ENCODE measurements at places on chromosomes 6 and 20. TPM values are rescaled to one million over a fixed set of nuclear protein-coding genes. Genes with fewer than 3 reads are reported as not detected.

GRCh38 chr20:61561111-61561830, 309.2 kb downstream of the CDH4 start:
- DNase-seq = no peak

GRCh38 chr6:90271831-90272230, 24.8 kb downstream of the BACH2 start:
- no peak for DNase-seq

GRCh38 chr20:15776770-15777466, 796.3 kb downstream of the KIF16B start:
- DNase-seq = no peak

GRCh38 chr20:21082584-21082983, 23.6 kb downstream of the LINC00237 start:
- DNase-seq = no peak

GRCh38 chr20:64265201-64265600, 9.7 kb downstream of the PCMTD2 start:
- DNase-seq = no peak

GRCh38 chr20:36686944-36687343, 40.9 kb upstream of the SLA2 start:
- no peak for DNase-seq

DNA sequence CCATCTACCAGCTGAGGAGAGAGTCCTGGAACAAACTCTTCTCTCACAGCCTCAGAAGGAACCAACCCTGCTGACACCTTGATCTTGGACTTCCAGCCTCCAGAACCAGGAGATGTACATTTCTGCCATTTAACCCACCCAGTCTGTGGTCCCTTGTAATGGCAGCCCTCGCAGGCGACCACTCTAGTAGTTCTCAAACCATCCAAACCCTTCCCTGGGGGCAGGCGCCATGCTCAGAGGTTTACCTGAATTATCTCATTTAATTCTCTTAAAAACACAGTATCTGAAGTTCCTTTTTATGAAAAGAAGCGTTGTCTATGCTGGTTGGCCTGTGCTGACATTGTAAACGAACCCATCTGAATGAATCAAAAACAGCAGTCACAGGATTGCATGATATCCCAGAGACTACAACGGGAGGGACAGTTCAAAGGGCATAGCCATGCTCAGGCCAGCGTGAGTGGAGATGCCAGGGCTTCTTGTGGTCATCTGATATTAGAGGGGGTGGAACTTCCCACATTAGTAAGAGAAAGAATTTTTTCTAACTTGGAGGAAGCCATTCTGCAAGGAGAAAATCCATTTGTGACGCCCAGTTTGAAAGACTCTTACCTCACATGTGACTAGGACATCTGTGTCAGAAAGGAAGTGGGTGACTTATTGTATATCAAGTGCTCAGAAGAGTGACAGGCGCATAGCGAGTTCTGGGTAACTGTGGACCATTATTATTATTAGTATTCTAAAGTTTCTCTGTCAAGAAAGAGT, 17.2 kb upstream of the TAGAP start:
- DNase-seq = peak; percentile 68

GRCh38 chr6:20341564-20341963, 60.1 kb upstream of the E2F3 start:
- DNase-seq = no peak

DNA sequence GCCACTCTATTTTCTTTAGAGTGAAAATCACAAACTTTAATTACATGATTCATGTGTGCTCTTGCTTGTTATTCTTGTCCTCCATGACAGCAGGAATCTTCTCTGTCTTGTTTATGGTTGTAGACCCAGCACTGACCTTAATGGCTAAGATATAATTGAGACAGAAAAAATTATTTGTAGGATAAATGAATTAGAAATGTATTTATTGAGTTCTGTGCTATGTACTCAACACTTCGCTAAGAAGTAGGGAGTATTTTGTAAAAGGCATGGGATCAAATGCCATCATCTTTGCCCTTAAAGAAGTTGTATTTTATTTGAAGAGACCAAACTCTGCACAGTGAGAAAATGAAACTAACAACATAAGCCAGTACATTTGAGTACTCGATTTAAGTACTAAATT, 71.2 kb downstream of the CBLN4 start:
- DNase-seq = no peak

GRCh38 chr6:146709036-146709622, 110.4 kb downstream of the ADGB start:
- DNase-seq = no peak

DNA sequence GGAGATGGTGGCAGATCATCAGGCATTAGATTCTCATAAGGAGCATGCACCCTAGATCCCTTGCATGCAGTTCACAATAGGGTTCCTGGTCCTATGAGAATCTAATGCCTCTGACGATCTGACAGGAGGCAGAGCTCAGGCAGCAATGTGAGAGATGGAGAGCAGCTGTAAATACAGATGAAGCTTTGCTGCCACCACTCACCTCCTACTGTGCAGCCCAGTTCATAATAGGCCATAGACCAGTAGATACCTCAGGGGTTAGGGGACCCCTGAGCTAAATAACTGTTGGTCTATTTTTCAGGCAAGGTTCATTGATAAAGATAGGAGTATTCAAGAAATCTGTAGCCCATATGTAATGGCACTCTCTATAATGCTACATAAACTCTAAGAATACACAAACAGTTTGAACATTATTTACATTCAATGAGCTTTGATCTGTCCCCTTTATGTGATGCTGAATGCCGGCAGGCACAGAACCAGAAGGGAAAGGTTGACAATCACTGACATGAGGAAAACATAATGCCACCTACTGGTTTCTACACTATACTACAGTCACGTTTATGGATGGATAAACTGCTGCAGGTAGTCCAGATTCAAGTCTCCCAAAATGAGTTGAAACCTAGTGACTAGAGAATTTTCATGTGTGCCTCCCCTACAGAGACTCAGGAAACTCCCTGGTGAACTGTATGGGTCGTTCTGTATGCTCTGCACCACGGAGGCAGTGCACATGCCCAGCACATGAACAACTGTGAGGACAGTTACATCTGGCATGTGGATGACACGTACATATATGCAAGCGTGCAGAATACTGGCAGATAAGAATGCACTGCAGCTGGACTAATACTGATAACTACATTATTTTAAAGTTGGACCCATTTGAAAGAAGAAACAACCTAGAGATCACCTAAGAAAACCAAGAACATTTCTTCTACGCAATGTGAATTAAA, 72.0 kb downstream of the DST start:
- no peak for DNase-seq

DNA sequence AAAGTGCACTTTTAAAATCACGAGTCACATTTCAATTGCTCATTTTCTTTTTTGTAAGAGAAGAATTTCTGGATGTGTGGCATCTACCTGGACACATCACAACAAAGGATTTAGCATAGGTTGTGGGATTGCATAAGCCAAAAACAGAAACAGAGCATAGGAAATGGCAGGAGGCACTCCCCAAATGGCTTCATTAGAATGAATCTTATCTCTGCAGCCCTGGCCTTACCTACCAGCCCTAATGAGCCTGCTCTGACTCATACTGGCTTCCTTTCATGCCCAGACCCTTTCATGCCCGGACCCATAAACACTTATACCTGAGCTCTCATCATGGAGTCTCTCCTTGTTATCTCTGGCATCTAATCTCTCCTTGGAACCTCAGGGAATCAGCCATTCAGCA, 23.9 kb upstream of the SPTLC3 start:
- no peak for DNase-seq

DNA sequence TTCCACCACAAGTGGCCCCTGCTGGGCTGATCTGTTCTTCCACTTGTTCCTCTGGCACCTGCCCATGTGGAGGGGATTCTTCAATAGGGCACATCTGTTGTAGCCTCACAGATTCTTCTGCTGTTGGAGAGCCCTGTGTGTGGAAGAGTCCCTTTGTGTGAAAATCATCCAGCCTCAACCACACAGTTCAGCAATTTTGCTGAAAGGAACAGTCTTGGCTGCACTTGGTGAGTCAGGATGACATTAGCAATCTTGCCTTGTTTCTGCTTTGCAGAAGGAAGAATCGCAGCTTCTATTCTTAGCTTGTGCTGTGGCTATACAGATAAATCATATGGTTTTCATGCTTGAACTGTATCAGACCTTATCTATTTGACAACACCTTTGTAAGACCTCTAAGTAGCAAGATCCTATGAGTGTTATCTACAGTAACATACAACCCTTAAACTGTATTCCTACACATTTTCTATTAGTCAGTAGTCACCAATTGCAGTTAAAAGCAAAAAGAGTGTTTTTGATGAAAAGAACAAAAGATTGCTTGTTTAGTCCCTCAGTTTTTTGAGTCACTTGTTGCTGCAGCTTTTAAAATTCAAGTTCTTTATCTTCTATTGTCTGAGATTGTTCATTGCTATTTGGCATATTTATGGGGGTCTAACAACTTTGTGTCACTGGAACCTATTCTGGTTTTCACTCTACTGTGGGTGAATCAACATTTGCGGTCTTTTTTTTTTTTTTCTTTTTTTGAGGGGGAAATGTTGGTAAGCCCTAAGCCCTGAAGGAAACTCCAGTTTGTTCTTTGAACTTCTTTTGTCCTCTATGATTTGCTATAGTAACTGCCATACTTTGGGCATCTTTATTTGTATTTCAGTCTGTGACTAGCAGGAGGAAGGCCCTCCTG, 231.6 kb downstream of the TFAP2B start:
- DNase-seq = no peak

DNA sequence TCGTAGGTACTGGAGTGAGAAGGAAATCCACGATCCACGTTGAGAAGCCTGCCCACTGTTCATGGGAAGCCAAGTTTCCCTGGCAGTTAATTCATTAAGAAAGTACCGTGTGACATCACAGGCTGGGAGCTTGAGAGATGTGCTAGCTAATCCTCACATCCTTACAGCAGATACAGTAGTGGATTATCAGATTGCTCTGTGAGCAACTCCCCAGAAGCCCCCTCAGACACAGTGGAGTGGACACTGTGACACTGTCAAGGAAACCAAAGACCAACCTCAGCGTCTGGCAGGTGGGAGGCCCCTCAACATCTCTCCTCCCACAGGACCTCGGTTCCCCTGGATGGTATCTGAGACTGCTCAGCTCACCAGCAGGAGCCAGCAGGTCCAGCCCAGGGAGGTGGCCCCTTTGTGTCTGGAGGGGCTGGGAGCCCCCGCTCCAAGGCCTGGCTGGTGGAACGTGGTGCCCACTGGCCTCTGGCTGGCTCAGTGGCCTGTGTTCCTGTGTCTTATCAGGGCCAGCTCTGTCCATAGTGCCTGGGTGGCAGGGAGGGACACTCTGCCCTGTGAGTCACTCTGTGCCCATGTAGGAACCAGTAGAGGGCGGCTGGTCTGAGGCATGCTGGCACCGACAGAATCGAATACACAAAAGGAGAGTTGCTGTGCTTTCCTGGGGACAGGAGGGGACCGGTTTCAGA, 7.2 kb downstream of the PYGB start:
- no peak for DNase-seq

DNA sequence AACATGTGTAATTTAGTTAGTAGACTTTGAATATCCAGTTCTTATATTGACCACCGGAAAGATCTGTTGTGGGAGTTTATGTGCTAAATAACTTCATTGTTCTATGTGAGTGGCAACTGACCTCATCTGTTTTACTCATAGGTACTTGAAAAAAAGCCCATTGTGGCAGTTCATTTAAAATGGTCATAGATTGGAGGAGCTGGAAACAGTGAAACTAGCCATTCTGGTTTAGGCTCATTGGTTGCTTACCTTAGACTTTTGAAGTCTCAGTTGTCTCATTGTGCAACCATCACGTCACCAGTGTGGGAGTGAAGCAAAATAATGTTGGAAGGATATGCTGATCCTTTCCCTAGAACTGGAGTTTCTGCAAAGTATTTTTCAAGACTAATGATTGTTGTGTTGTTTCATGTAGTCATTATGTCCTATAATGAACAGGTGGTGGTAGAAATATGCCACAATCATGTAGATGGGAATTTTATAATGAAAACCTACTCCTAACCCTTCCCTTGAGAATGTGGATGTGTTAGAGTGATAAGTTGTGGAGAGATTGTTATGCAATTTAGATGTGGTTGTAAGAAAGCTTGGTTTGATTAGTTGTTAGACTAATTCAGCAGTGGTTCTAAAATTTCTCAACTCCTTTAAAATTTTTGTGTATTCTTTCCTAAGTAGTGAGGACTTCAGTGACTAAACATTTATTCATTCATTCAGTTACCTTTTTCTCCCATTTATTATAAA, 18.3 kb downstream of the DSP start:
- DNase-seq = no peak

- DNase-seq = no peak
Measured at GRCh38 chr6:169725125-169726048, 1.1 kb upstream of the PHF10 start.

DNA sequence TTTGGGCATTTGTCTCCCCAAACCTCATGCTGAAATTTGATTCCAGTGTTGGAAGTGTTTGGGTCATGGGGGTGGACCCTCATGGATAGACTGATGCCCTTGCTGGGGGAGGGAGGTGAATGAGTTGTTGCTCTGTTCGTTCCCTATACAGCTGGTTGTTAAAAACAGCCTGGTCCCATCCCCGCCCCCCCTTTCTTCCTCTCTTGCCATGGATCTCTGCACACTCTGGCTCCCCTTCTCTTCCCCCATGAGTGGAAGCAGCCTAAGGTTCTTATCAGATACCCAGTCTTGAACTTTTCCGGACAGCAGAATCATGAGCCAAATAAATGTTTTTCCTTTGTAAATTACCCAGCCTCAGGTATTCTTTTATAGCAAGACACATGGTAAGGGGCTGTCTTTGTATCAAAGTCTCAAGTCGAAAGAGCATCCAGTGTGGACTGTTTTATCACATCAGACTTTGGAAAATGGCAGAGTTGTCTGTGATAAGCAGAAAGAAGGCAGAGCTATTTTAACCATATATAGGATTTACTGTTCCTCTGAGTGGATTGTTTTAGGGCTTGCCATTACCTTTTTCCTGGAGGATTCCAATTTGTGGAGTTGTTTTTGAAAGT, 31.2 kb downstream of the SLC9A8 start:
- no peak for DNase-seq

GRCh38 chr6:40907198-40907701, 131.8 kb downstream of the UNC5CL start:
- DNase-seq = no peak

- no peak for DNase-seq
Measured at GRCh38 chr6:134115715-134116074, 63.3 kb upstream of the SLC2A12 start.

OR2H2 gene
- total RNA-seq = not detected

ADTRP gene
- total RNA-seq = 1.0 TPM

COX4I2 gene
- total RNA-seq = not detected

ZNF343 gene
- 21.1 TPM for total RNA-seq

BMP2 gene
- total RNA-seq = 0.10 TPM

HDGFL1 gene
- total RNA-seq = not detected

TCF15 gene
- total RNA-seq = 0.36 TPM

SAPCD1 gene
- total RNA-seq = 25.2 TPM

STX11 gene
- 52.7 TPM for total RNA-seq

OTOR gene
- total RNA-seq = not detected

ZNF334 gene
- 0.78 TPM for total RNA-seq

IL17A gene
- 0.22 TPM for total RNA-seq

LHFPL5 gene
- total RNA-seq = not detected

HUS1B gene
- 2.3 TPM for total RNA-seq

NR2E1 gene
- not detected for total RNA-seq

PAX1 gene
- total RNA-seq = not detected

SYS1 gene
- total RNA-seq = 23.3 TPM

KIF6 gene
- not detected for total RNA-seq

NKAPL gene
- total RNA-seq = 0.45 TPM

Data from natural killer cell treated with Interleukin-12 subunit alpha and Interleukin-12 subunit beta and Interleukin-15 and Interleukin-18, amount 100 ng/mL, for 72 hours (primary cell).